ENCODE measurements at places on chromosomes 1 and 21. TPM values are rescaled to one million over a fixed set of nuclear protein-coding genes. Genes with fewer than 3 reads are reported as not detected.

DNA sequence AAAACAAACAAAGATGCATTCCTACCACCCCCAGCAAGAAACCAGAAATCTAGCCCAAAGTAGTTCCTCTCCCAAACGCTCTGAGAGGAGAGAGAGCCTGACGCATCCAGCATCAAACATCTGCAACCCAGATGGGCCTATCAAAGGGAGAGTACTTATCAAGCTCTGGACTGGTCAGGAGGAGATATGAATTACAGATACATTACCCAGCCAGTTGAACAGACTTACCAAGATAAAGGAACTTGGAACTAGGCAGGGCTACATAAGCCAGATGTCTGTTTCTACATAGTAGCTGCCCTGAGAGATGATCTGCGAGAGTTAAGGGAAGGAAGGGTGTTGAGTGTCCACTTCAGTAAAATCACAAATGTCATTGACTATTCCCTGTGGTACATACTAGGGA, 138.4 kb downstream of the PAPPA2 start:
- no peak for DNase-seq

- peak; percentile 54 for DNase-seq
These were observed 2.5 kb upstream of the PTGS2 start for GRCh38 chr1:186682736-186683135.

DNA sequence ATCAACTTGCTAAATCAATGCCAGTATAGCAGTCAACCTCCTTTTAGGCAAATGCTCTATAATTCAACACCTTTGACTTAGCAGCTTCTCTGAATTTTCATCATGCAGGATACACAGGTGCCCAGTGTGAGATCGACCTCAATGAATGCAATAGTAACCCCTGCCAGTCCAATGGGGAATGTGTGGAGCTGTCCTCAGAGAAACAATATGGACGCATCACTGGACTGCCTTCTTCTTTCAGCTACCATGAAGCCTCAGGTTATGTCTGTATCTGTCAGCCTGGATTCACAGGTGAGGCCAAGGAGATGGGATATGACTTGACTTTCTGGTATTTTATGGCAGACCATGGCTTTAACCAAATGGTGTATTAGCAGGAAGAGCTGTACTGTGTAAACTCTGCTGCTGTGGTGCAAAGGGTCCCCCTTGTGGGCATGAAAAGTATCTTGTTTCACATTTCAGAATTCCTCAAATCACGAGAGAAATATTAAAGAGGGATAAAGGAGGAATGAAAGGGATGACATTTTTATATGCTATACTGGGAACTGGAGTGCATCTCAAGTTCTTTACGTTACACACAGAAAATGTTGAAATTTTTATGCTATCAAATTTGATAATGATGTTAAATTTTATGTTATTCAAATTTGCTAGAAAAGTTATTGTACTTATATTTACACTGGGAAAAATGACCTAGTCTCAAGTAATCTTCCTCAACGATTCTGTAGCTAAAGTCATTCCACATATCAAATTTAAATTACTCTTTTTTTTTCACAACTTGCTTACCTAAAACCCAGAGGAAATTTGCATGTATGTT, 88.9 kb downstream of the CRB1 start:
- peak; percentile 67 for DNase-seq

GRCh38 chr1:116739371-116740012, 14.7 kb upstream of the CD2 start:
- DNase-seq: no peak

IQGAP3 gene
- total RNA-seq: 7.3 TPM

- no peak for DNase-seq
These were observed 37.9 kb downstream of the CXADR start for GRCh38 chr21:17550671-17551308.

DNA sequence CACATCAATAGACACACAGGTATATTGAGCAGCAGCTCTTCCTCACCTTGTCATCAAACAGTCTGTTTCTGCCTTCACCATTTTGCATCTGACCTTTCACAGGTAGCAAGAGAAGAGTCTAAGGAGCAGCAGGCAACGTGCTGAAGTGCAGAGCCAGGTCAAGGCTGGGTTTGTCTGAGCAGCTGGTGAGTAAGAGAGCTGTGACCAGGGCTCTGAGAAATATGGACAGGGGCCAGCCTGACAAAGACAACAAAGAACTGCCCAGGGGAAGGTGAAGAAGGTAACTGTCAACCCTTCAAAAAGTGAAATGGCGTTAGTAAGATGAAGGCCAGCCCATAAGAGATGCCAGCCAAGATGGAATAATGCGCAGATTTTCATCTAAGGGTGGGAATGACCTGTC, 58.9 kb upstream of the LRRC8D start:
- DNase-seq: peak; percentile 54

GRCh38 chr21:46284077-46284644, 1.2 kb downstream of the MCM3AP start:
- peak; percentile 70 for DNase-seq

- no peak for DNase-seq
These were observed 68.9 kb downstream of the SLC5A9 start for GRCh38 chr1:48291421-48291820.

DNA sequence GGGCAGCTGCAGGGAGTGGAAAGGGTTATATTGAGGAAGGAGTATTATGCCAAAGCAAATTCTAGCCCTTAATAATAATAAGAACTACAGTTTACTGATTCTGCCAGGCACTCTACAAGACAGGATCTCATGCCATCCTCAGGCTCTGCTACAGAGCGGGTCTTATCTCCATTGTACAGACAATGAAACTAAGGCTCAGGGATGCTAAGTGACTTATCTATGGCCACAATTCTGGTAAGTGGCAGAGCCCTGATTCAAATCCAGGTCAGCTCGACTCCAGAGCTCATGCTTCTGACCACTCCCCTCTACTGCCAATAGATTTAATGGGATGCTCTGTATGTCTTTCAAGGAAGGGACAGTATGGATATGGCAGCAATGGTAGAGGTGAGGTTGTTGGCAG, 146.1 kb upstream of the CD34 start:
- DNase-seq: no peak

PADI2 gene
- total RNA-seq: 0.17 TPM

DNA sequence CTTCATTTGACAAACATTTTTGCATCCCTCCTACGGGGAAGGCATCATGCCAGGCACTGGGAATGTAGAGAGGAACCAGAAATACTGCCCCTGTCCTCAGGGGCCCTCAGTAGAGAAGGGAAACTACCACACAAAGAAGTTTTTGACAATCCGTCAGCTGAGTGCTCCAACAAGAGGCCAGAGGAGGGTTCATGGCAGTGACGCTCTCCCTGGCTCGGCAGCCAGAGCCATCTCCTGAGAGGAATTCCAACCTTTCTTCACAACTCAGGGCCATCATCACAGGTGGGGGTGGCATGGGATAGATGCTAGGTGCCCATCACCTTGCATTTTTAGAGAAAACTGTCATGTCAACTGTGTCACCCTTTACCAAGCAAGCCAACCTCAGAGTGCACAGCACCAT, 154.1 kb downstream of the HIVEP3 start:
- no peak for DNase-seq

GRCh38 chr1:173195596-173196088, 11.5 kb downstream of the TNFSF4 start:
- no peak for DNase-seq

RNF207 gene
- 37.6 TPM for total RNA-seq

DNA sequence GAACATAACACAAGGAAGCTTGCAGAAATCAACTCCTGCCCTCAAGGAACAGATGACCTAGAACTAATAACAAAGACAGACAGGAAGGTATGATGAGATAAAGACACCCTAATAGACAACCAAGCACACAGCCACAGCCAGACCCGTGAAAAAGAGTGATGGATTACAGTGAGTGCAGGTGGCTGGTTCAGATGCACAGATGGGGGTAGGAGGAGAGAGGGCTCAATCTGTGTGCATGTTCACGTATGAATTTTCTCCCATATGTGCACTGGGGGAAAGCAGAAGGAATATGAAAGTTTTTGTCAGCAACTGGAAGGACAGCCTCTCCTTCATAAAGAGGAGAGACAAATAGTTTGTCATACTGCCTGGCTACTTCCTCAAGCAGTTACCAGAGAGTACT, 367.1 kb downstream of the PBX1 start:
- DNase-seq: no peak

GNAT2 gene
- not detected for total RNA-seq

DNA sequence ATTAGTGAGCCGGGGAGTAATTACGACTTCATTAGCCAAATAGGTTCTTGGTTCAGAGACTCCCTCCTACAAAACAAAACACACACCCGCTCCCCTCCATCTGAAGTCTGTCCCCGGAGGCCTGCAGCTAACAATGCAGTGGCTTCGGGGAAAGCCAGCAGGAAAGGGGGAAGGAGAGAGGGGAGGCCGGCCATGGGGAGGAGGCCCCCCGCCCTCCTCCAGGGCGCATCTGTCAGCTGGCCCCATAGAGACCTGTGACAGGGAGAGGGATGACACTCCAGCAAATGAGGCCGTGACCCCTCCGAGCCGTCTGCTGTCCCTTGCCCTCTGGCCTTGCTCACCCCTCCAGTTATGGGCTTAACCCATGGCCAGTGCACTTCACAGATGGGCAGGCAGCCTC, 12.1 kb upstream of the CNTN2 start:
- no peak for DNase-seq

DNA sequence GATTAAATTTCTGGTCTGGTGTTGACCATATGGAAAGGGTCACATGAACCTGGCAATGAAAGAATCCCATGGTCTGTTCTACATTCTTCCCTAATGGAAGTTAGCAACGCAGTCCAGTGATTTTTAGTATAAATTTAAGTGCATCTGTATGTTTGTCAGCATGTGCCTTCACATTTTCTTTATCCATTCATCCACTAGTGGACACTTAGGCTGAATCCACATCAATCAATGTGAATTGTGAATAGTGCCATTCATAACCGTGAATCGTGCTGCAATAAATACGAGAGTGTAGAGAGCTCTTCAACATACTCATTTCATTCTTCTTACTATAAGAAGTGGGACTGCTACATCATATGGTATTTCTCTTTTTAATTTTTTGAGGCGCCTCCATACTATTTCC, 12.7 kb upstream of the IFI16 start:
- no peak for DNase-seq

GRCh38 chr1:89996450-89997110, 1.7 kb downstream of the ZNF326 start:
- no peak for DNase-seq

CDKN2C gene
- 18.5 TPM for total RNA-seq

DNA sequence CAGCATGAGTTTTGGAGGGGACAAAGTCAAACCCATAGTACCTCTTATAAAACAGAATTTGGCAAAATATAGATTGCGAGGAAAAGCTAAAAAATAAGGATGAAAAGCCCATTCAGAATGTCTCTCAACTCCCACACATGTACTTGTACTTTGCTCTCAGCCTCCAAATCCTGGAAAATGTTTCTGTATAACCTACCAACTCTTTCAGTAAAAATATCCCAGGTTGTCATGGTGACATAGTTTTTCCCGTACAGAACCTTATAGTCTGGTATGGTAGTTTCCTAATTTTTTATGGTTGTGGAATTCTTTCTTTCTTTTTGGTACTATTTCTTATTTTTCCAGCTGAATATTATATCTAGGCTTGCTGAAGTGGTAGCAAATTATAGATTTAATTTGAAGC, 15.5 kb upstream of the RPS6KC1 start:
- no peak for DNase-seq

MAP10 gene
- total RNA-seq: 1.2 TPM

DNA sequence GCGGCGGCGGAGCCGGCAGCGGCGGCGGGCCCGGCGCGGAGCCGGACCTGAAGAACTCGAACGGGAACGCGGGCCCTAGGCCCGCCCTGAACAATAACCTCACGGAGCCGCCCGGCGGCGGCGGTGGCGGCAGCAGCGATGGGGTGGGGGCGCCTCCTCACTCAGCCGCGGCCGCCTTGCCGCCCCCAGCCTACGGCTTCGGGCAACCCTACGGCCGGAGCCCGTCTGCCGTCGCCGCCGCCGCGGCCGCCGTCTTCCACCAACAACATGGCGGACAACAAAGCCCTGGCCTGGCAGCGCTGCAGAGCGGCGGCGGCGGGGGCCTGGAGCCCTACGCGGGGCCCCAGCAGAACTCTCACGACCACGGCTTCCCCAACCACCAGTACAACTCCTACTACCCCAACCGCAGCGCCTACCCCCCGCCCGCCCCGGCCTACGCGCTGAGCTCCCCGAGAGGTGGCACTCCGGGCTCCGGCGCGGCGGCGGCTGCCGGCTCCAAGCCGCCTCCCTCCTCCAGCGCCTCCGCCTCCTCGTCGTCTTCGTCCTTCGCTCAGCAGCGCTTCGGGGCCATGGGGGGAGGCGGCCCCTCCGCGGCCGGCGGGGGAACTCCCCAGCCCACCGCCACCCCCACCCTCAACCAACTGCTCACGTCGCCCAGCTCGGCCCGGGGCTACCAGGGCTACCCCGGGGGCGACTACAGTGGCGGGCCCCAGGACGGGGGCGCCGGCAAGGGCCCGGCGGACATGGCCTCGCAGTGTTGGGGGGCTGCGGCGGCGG, 1.0 kb downstream of the ARID1A start:
- DNase-seq: peak; percentile 49

RGS13 gene
- not detected for total RNA-seq

- no peak for DNase-seq
These were observed 3.5 kb downstream of the LRP8 start for GRCh38 chr1:53324321-53324720.

LHX8 gene
- total RNA-seq: not detected

DNA sequence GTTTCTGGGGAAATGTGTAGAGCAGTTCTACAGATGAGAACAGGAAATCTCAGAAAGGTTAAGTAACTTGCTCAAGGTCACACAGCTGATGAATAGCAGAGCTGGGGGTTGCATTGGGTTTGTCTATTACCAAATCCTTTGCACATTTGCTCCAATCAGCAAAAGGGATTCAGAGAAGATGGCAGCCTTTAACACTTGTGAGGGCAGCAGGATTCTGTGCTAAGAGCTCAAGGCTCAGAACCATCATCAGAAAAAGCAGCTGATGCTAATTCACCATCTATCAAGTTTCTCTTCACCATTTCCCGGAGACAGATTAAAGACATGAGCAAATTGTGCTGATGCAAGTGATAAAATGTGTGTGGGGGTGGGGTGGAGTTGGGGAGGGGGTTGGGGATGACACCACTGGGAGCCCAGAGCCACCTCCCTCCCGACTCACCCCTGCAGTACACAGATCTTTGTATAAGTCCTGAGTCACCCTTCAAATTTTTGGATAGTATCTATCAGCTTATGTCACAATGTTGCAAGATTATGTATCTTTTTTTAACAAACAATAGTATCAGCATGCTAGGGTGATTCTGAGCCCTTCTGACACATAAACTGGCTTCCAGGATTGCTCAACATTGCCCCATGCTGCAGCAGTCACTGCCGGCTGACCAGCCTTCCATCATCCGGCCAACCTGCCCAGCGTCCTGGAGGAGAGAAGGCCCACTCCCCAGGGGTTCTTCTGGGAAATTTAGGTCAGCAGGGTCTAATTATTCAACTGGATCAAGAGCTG, 2.8 kb upstream of the SPSB1 start:
- peak; percentile 49 for DNase-seq

- DNase-seq: no peak
These were observed 30.5 kb downstream of the GPR161 start for GRCh38 chr1:168106274-168106673.

DNA sequence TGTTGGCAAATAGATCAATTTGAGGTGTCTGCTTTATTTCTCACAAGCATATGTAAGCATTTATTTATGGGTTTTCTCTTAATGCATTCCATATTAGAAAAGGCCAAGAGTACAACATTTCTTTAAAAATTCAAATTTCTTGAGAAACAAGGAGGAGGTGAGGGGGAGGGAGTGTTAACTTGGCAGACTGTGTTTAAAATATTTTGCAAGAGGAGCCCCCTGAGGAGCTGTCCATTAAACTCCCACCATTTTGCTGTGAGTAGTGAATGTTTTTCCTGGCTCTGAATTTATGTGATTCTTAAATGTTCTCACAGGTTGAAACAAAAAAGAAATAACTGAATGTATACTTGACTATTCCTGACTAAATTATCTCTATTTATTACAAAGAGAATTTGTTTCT, 363.8 kb downstream of the PTPRC start:
- DNase-seq: no peak
